ENCODE measurements at places on chromosomes 13 and 19. TPM values are rescaled to one million over a fixed set of nuclear protein-coding genes. Genes with fewer than 3 reads are reported as not detected.

DNA sequence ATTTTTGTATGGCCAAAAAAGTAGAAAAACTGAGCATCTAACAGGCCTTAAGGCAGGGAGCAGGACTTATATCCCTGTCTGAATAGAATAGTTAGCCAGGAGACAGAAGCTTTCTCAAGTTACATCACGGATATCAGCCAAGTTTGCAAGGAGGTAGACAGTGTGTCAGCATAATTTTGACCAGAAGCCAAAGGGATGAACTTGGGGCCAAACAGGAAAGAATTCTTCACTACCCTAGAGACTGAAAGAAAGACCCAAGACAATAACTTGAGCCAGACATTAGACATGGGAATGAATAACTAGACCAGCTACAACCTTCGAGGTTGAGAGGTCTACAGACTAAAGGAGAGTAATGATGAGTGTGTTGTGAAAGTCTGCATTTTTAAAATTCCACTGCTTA is 48.1 kb upstream of the PCDH9 start:
- H3K4me1 ChIP-seq: no peaks in the 10 kb centered on the region
- H3K27ac ChIP-seq: no peak overlapping the region
- no peaks in the 10 kb centered on the region for H3K27me3 ChIP-seq
- DNase-seq: no peak
- no peak overlapping the region for H3K4me3 ChIP-seq
- H3K36me3 ChIP-seq: no peaks in the 10 kb centered on the region

DNA sequence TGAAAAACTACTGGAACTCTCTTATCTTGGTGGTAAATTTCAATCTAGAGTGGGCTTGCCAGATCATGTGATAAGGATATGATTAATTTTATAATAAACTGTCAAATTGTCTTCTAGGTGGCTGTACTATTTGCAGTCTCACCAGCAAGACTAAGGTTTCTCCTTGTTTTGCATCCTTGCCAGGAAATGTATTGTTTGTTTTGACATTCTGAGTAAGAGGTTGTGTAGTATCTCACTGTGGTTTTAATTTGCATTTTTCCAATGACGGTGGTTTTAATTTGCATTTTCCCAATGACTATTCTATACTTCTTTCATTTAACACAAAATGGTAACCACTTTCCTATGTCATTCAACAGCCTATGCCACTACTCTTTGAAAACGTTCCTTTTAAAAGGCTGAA is 2.0 kb downstream of the CAB39L start:
- no peaks in the 10 kb centered on the region for H3K27me3 ChIP-seq
- peaks cover 12% of the 10 kb centered on the region for H3K4me1 ChIP-seq
- H3K36me3 ChIP-seq: no peaks in the 10 kb centered on the region
- no peak overlapping the region for H3K27ac ChIP-seq

The PLPPR2 gene
- total RNA-seq: 6.7 TPM

The SACS gene
- total RNA-seq: 3.9 TPM

GRCh38 chr13:79155883-79156282 is 250.2 kb downstream of the RBM26 start:
- no peaks in the 10 kb centered on the region for H3K36me3 ChIP-seq
- H3K4me1 ChIP-seq: no peaks in the 10 kb centered on the region
- DNase-seq: no peak
- no peak overlapping the region for H3K27ac ChIP-seq

DNA sequence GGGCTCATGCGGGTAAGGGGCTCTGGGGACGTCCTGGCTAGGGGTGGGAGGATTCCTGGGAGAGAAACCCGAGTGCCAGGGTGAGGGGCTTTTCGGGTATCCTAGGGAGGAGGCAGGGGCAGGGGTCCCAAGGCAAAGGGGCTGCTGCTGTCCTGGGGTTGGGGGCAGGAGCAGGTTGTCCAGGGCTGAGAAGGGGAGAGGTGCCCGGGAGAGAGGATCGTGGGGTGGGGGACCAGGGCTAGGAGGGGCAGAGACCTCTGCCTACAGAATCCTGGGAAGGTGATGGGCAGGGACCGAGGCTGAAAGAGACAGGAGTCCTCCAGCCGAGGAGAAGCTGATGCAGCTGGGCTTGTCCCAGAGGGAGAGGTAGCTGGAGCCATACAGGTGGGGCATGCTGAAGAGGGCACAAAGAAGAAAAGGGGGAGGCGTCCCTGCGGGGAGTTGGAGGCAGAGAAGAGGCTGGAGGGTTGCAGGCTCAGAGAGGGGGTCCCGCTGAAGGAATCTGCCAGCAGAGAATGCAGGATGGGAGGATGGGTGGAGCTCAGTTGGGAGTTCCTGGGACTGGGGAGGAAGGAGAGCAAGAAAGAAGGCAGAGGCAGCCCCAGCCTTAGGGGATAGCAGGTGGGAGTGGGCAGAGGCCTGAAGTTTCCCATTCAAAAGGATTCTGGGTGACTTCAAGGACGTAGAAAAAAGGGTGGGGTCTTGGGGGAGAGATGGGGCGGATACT is 574 bp downstream of the CYP2S1 start:
- no peak for DNase-seq
- no peak overlapping the region for H3K4me3 ChIP-seq
- peaks cover 12% of the 10 kb centered on the region for H3K27me3 ChIP-seq
- H3K4me1 ChIP-seq: no peaks in the 10 kb centered on the region

DNA sequence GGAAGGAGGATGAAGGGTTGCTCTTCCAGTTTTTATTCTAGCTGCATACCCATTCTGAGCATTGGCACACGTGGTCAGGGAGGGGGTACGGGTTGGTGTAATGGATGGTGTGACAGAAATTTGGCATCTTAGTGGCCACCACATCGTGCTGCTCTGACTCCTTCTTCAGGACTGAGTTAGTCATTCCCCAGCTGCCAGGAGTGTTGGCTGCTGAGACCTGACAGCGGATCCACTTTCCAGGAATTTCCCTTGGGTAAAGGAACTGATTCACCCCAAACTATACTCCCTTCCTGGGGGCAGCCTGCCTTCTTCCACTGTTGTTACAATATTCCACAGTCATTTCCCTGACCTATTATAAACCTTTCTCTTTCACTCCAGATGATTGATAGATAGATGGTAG is 595.5 kb upstream of the KLHL1 start:
- H3K27me3 ChIP-seq: no peaks in the 10 kb centered on the region
- no peak for DNase-seq
- H3K36me3 ChIP-seq: no peaks in the 10 kb centered on the region
- H3K27ac ChIP-seq: no peak overlapping the region

The ZNF283 gene
- total RNA-seq: 7.7 TPM

The PGLYRP1 gene
- not detected for total RNA-seq

The POSTN gene
- 41.6 TPM for total RNA-seq

- no peak overlapping the region for H3K27ac ChIP-seq
- no peak overlapping the region for H3K4me3 ChIP-seq
- H3K27me3 ChIP-seq: no peaks in the 10 kb centered on the region
- no peaks in the 10 kb centered on the region for H3K36me3 ChIP-seq
- no peak for DNase-seq
Observed at GRCh38 chr13:113041896-113042295, 63.7 kb upstream of the F7 start.

DNA sequence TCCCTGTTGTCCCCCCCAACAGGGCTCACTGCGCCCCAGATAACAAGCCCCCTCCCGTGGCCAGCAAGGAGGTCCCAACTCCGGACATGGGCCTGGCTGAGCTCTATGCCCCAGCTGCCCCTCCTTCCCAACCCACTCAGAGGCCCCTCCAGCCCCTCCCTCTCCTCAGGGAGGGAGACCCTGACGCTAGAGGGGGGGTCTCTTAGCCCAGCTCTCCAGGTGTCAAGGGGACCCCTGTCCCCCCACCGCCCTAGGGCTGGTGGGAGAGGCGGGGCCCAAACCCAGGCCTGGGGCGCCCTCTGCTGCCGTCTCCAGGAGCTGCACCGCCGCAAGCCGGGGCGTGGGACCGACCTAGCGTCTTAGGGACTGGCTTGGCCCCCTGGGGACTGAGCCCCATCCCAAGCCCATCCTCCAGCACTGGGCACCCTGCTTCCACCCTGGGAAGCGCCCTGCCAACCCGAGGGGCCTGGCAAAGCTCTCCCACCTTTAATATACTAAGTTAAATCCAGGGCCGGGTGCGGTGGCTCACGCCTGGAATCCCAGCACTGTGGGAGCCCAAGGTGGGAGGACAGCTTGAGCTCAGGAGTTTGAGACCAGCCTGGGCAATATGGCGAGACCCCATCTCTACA is 1.4 kb downstream of the GRIN3B start:
- peaks cover 9% of the 10 kb centered on the region for H3K27me3 ChIP-seq
- no peak overlapping the region for H3K4me3 ChIP-seq
- no peak overlapping the region for H3K27ac ChIP-seq
- peak; percentile 89 for DNase-seq
- no peaks in the 10 kb centered on the region for H3K36me3 ChIP-seq
- H3K4me1 ChIP-seq: no peaks in the 10 kb centered on the region

DNA sequence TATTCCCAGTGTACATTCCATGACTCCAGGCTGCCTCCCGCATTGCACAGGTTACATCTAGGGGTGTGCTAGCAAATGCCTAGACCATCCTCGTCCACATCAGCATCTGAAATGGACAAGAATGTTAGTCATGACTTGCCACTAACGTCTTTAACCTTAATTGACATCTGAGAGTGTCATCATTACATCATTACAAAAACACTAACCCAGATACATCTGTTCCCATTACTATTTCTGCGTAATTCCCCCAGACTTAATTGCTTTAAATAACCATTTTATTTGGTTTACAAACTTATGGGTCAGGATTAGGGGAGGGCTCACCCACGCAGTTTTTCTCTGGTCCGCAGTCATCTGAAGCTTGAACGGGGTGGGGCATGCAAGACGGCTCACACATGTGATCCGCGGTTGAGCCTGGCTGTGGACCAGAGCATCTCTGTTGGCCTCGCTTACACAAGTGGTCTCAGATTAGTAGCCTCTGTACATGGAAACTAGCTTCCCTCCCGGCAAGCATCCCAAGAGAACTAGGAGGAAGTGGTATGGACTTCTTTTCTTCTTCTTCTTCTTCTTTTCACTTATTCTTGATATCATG is 15.9 kb downstream of the KL start:
- no peak overlapping the region for H3K27ac ChIP-seq
- DNase-seq: no peak
- H3K4me1 ChIP-seq: no peaks in the 10 kb centered on the region
- no peak overlapping the region for H3K4me3 ChIP-seq
- H3K36me3 ChIP-seq: no peaks in the 10 kb centered on the region

The TMIGD2 gene
- total RNA-seq: not detected

DNA sequence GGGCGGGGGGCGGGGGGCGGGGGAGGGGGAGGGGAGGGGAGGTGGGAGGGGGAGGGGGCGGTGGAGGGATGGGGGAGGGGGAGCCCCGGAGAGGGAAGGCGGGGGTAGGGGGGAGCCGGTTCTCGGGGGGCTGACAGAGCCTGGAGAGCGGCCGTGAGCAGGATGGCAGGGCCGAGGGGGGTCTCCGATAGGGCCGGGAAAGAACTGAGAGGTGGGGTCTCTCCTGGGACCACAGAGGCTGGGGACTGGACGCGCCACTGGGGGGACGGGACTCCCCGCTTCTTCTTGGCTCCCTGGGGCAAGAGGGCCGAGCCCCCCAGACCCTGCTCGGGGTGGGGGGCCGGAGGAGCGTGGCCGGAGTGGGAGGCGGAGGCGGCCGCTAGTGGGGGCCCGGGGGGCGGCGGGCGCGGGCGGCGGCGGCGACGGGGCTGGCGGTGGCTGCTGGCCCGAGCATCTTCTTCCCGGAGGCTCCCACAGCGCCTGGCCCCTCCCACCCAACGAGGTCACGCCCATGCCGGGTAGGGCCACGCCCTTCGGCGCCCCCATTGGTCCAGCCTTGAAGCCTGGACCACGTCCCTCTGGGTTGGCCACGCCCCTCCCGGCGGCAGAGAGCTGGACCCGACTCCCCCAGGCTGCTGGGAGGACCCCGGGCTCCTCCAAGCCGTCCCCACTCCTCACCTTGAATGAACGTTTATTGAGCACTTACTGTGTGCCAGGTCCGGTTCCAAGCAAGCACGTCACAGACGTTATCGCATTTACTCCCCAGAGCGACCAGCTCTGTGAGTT is at the start of gene NOVA2:
NOVA2 (minus strand) TSS at position 313 of the 786 bp plus-strand sequence. CDS start 514 bp downstream, outside the sequence.
- peak within 1 kb of the TSS; percentile 31 for H3K4me3 ChIP-seq
- H3K36me3 ChIP-seq: no peaks in the 10 kb centered on the region
- peak; percentile 81 for DNase-seq
- H3K27me3 ChIP-seq: no peaks in the 10 kb centered on the region

DNA sequence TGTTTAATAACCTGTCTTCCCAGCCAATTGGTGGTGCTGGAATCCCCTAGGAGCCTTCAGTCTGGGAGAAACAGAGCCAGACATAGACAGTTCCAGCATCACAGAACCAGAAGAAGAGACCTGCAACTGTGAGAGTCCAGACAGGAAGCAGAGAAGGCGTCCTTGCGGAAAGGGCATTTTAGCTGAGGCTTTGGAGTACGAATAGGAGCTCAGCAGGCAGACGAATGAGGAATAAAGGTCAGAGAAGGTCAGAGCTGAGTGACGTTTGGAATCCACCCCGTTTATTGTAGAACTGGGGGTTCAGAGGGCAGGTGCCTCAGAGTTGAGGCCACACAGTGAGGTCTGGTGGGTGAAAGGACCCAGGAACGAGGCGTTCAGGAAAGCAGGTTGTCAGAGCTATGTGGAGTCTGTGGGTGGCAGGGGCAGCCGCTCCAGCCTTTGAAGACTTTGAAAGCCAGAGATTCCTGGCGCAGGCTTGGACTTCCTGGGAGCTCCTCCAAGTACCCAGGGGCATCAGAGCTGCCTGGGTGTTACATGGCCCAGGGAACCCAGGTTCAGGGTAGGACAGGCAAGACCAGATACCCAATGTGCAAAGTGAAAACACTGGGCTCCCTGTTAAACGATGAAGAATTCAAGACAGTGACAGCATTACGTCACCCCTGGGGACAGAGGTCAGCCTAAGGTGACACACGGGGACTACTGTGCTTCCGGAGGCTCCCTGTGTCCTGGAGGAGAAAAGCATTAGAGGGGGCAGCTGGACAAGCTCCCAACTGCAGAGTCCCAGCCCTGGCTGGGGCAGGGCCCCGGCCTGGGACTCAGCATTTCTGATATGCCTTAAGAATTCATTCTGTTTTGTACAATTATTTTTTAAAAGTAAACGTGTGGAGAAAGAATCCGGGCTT is 5.5 kb downstream of the ARRDC2 start:
- no peak overlapping the region for H3K4me3 ChIP-seq
- DNase-seq: no peak
- peak overlapping the region; percentile 64 for H3K27ac ChIP-seq
- H3K4me1 ChIP-seq: no peaks in the 10 kb centered on the region

The TGFBR3L gene
- 0.66 TPM for total RNA-seq

DNA sequence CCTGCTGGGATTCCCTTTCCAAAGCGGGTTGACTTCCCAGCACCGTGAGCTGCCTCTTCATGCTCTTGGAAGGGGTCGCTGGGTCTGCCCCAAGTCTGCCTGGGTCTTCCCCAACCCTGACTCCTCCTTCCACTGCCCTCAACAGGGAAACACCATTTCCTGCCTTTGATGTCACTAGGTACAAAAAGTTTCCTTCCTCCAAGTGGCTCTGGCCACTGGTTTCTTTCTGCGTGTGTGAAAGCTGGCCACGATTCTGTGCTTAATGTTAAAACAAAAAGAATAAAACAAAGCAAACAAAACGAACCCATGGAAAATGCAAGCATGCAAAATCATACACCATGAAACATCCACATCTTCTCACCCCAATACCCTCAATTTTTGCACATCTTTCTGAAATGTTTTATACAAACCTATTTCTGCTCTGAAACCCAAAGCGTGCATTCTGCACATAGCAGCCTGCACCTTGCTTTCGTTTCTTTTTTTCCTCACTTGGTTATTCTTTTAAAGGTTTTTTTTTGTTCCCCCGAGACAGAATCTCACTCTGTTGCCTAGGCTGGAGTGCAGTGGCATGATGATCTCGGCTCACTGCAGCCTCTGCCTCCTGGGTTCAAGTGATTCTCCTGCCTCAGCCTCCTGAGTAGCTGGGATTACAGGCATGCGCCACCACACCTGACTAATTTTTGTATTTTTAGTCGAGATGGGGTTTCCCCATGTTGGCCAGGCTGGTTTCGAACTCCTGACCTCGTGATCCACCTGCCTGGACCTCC is 12.5 kb upstream of the TNFSF9 start:
- no peak overlapping the region for H3K27ac ChIP-seq
- no peak overlapping the region for H3K4me3 ChIP-seq
- no peak for DNase-seq
